Activated CD8-positive, alpha-beta memory T cell treated with anti-CD3 and anti-CD28 coated beads, Interleukin-2, amount 50 U/mL, for 48 hours (primary cell): ENCODE measurements at places on chromosomes 16 and 17.
A peak's percentile ranks its signal among the peaks of the same experiment; 100 is the strongest.

- DNase-seq, result no peak
Measured at GRCh38 chr17:35046740-35047283, 16.7 kb downstream of the RFFL start.

DNA sequence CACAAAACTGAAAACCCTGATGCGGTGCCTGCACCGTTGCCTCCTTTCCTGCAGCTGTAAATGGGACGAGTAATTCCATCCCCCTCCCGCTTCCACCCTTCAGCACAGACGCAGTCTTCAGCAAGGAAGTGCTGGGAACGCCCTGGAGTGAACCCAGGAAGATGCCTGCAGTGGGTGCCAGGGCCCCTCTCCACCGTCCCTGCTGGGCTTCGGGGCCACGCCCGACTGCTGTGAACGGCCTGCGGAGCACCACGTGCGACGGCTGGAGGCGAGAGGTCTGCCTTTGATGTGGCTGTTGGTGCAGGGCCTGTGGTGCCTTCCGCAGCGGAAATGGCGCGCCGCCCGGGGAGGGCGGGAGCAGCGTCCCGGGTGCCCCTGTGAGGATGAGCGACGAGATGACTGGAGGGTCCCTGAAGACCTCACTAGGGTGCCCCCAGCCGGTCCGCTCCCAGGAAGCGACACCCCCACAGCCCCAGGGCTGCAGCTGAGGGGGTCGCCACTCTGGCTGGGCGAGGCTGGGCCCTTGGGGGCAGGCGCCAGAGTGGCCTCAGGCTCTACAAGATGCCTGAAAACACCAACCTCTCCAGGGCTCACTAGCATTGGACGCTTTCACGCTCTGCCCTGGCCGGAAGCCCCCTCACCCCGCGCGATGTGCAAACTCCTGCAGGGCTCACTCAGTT is 749 bp upstream of the MC1R start:
- DNase-seq, result peak; percentile 90

DNA sequence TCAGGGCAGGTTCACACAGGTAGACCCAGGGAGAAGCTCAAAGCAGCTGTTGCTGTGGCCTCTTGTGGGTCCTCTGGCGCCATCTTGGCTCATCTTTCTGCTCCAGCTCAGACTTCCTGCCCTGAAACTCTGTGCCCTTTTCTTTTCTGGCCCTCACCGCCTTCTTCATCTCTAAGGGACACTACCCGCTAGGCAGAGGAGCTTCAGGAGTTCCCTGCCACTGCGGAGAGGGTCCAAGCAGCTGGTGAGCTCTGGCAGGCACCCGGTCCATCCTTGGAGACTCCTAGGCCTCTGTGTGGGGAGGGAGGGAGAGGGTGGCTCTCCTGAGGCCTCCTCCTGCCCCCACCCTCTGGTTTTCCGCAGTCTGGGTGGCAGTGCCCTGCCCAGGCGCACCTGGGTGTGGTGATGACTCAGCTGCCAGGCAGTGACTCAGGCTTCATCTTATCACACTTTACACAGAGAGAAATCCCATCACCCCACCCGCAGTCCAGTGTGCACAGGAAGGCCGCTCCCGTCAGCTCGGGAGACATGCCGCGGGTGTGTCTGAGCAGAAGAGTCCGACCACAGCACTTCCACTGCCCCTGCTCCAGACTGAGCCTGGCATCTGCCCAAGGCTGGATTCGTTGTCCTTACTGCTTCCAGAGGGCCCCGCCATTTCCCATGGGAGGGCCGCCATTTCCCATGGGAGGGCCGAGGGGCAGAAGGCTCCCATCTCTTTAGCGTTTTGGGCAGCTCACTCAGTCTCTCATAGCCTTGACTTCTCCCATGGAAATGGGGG is 7.3 kb downstream of the NT5C start:
- DNase-seq, result peak; percentile 66

DNA sequence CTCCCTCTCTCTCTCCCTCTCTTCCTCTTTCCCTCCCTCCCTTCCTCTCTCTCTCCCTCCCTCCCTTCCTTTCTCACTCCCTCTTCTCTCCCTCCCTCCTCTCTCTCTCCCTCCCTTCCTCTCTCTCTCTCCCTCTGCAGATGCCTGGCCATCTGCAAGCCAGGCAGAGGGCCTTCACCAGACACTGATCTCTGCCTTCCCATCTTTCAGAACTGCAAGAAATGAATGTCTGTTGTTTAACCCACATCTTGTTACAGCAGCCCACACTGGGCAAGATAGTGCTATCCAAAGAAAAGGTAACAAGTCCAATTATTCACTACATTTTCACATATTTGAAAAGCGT is 26.2 kb upstream of the CDRT4 start:
- DNase-seq, result no peak

GRCh38 chr16:69187446-69188235 is 677 bp downstream of the SNTB2 start:
- peak; percentile 75 for DNase-seq

DNA sequence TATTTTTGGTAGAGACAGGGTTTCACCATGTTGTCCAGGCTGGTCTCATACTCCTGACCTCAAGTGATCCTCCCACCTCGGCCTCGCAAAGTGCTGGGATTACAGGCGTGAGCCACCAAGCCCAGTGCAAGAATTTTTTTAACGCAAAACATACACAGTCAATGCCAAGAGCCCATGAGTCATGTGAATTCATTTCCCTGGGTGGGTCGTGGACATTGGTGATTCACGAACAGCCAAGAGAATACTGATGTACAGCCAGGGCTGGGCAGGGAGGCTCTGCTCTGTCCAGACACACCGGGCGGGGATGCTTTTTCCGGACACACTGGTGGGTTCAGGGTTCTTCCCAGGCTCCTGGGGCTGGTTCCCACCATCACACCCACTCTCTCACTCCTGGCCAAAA is 17.7 kb downstream of the SLC38A8 start:
- DNase-seq, result no peak

DNA sequence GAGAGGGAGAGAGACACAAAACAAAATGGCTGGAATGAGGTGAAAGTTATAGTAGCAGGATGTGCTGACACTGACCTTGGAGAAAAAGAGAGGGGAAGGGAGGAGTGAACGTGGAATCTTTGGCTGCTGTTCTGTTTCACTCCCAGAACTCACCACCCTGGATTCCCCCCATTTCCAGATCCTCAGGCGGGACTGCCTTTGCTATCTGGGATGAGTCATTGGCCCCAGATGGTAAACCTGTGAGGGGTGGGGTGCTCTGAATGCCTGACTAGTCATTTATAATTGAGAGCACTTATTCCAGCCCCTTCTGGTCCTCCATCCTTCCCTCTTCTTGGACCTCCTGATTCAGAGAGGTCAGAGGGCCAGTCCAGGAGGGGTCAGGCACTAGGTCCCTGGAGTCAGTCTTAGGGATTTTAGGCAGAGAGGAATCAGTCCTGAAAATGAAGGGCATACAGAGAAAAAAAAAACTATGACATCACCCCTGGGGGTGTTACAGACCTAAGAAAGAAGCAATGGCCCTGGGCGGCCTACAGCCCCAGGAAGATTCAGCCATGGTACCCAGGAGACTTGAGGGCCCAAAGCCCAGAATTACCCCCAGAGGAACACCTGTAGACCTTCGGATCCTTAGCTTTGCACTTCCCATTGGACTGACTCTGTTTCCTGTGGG is 2.2 kb upstream of the ZG16 start:
- DNase-seq, result no peak

GRCh38 chr17:82120148-82120547 is 22.1 kb upstream of the FASN start:
- no peak for DNase-seq

GRCh38 chr16:14013571-14014283 is 57.4 kb upstream of the MRTFB start:
- no peak for DNase-seq

DNA sequence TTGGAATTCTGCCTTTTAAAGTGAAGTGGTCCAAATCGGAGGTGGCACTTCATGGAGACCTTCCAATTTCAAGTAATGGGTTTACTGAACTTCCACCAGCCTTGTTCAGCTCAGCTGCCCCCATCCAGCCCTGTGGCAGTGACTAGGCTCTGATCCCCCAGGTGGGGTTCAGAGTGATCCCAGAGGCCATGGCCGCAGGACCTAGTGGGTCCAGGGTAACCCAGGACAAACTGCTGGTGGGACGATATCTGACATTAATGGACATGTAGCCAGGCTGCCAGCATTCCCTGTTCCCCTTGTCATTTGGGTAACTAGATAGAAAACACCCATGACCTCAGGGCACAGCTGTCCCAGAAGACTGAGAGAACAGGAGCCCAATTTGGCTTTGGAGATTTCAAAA is 209.9 kb downstream of the GSG1L start:
- no peak for DNase-seq

DNA sequence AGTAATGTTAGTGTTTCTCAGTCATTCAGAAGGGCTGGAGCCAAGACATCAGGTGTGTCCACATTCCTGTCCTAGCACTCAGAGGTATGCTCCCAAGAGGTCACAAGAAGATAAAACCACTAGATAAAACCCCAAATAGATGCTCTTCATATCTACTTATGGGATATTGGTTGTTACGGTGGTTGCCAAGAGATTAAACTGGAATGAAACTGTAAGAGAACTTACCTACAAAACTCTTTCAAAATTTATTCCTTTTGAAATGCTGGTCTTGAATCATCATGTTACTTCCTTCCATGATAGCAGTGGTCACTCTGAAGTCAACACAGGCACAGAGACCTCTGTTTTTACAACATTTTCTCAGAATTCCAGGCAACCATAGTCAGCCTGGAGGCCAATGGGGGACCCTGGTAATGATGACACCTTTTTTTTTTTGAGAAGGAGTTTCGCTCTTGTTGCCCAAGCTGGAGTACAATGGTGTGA is 122.4 kb upstream of the WSCD1 start:
- no peak for DNase-seq

DNA sequence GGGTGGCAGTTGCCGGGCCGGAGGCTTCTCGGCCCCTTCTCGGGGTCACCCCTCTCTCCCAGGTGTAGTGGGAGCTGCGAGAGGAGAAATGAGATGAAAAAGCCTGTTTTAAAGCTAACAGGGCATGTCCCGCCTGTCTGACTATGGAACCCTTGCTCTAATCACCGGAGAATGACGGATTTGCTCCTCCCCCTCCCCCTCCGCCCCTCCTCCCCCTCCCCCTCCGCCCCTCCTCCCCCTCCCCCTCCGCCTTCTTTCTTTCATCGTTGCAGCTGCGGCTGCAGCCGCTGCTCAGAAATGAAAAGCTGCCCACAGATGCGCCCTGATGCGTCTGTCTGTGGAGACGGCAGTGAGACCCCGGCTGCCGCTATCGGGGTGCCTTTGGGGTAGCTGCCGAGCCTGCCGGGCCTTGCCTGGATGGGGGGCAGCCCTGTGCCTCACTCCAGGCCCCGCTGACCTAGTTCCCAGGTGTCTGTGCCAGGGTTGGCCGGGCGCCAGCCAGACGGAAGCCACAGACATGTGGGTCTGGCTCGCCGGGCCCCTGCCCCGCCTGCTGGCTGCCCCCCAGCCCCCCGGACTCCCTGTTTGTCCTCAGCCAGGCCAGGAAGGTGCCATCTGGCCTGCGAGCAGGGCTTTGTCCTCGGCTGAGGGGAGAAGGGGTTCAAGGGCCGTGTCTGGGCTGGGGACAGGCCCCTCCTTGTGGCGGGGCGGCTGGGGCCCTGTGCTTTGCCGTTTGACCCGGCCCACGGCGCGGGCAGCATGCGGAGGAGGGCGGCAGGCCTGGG is 37.7 kb downstream of the GINS2 start:
- no peak for DNase-seq

GRCh38 chr16:56038564-56039098 is 152.7 kb upstream of the GNAO1 start:
- DNase-seq, result no peak

GRCh38 chr17:58192612-58193011 is at the start of gene EPX:
Gene EPX, plus strand, starts transcription at chr17:58192726. Its CDS starts 121 bp downstream, at chr17:58192847.
- no peak for DNase-seq

DNA sequence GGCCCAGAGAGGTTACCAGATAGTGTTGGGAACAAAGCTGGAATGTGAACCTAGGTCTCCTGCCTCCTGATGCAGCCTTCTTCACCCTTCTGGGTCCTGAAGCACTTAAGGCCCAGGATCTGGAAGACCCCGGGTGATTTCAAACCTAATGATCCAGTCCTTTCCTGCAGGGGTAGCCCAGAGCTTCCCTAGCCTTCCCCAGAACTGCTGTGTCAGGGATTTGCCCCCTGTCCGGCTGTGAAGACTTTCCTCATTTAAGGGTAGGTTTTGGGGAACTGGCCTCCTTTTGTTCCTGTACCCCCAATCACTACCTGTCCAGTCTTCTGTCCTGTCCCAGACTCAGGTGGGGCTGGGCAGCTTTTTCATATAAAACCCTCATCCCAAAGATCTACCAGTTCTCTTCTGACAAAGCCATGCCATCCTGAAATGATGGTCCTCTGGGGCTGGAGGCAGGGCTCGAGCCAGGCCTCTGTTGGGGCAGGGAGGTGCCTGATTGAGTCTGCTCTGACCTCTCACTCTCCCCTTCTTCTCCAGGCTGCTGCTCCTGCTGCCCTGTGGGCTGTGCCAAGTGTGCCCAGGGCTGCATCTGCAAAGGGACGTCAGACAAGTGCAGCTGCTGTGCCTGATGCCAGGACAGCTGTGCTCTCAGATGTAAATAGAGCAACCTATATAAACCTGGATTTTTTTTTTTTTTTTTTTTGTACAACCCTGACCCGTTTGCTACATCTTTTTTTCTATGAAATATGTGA is 1.3 kb downstream of the MT1X start:
- DNase-seq, result no peak

GRCh38 chr17:77613218-77613617 is 345.3 kb upstream of the TNRC6C start:
- DNase-seq, result peak; percentile 22

DNA sequence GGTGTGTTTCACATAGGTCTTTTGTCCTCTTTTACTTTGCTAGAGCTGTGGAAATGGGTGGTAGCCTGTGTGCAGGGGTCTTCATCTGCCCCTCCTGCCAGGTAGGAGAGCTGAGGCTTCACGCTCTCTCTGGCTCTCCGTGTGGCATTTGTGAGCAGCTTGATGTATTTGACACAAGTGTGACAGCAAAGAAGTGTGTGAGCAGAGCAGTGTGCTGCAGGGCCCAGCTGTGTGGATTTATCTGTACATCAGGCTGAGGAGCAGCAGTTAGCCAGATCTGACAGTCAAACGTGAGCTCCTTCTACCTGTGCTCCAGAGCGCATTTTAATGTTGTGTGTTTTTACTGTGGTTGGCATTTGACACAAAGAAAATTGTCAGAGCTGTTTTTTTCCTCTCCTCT is 101.8 kb downstream of the FTO start:
- DNase-seq, result no peak
